NCI-H2107 (cell line): ENCODE measurements at places on chromosomes 2 and 18.

DNA sequence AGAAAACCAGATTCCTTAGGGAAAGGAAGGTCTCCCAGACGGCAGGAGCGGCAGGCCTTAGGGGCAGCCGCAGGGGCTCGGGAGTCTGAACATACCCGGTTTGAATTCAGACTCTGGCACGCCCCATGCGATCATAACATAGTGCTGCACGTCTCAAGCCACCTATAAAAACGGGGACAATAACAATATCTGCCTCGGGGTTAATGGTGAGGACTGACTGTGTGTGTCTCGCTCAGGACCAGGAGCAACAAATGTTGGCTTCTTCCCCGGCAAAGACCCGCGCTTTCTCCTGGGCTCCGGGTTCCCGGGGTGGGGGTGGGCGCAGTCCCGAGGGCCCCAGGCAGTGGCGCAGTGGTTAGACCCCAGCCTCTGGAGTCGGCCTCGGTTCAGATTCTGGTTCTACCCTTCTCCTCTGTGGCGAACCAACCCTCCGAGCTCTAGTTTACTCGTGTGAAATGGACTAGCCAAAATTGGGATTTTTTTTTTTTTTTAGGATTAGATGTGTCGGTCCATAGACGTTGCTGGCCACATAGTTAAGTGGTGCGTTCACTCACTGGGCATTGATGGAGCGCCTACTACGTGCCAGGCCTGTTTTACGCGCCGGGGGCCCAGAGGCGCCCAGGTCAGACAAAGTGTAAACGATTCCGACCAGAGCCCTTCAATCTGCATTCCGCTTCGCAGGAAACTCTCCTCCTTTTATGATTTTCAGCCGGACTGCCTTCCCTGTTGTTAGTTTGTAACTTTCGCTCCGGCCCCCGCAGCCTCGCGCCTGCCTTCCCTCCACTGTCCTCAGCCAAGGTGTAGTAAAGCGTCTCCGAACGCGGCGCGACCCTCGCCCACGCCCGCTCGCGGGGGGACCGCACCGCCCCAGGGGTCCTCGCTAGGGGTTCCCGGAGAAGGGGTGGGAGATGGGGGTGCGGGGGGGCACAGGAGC is 820 bp upstream of the SH3BP4 start:
- no peak for DNase-seq

- no peak for DNase-seq
Measured at GRCh38 chr18:2994603-2995432, 18.1 kb downstream of the LPIN2 start.

GRCh38 chr2:230721712-230722111 is 9.1 kb downstream of the CAB39 start:
- DNase-seq, result no peak

DNA sequence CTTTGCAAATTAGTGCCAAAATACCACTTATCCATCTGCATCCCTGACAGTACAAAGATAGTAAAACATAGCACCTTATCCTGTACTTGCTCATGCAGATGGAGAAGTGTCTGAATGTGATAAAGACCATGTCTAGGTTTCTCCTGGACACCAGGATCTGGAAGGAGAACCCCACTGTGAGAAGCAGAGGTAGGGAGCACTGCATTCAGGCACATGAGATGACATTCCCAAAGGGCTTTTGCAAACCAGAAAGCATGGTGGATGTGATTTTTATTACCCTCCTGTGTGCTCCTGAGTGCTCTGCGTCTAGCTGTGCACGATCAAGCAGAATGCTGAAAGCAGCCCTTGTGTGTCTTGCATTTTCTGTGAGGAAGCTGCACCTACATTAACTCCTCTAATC is 857.6 kb upstream of the ID2 start:
- no peak for DNase-seq

DNA sequence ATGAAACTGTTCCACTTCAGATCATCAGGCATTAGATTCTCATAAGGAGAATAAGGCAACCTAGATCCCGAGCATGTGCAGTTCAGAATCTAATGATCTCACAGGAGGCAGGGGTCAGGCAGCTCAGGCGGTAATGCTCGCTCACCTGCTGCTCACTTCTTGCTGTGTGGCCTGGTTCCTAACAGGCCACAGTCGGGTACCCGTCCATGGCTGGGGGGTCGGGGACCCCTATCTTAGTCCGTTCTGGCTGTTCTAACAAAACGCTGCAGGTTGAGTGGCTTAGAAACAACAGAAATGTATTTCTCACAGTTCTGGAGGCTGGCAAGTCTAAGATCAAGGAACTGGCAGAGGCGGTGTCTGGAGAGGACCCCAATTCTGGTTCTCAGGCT is 79.2 kb downstream of the ASB1 start:
- no peak for DNase-seq

DNA sequence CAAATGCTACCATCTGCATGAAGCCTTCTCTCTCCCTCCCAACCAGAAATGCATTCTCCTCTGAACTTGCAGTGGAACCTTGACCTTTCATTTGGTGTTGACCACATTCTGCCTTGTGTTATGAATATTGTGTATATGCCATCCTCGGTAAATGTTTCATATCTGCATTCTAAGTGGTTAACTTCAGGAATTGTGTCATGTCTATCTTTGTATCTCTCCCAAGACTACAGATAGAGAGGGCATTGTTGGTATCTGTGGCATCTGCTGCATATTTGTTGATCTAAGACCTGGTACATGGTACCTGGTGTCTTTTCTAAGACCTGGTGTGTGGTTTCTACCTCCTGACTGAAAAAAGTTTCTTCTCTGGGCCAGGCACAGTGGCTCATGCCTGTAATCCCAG is 34.0 kb downstream of the CASP10 start:
- no peak for DNase-seq

GRCh38 chr18:47323158-47323557 is 71.7 kb upstream of the SKOR2 start:
- DNase-seq, result no peak

DNA sequence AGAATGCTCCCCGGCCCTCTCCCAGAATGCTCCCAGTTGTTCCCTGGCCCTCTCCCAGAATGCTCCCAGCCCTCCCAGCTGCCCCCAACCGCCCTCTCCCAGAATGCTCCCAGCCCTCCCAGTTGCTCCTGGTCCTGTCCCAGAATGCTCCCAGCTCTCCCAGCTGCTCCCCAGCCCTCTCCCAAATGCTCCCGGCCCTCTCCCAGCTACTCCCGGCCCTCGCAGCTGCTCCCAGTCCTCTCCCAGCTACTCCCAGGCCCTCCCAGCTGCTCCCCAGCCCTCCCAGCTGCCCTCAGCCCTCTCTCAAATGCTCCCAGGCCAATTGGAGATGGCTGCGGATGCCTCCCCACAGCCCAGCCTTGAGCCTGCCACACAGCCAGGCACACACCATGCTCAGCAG is 31.1 kb downstream of the BIN1 start:
- DNase-seq, result no peak

GRCh38 chr2:69961496-69961895 is at the start of gene ASPRV1:
ASPRV1 (minus strand) TSS chr2:69961631; CDS start chr2:69961436, 195 bp downstream.
- no peak for DNase-seq
